ENCODE measurements at places on chromosomes 3 and 15. TPM values are rescaled to one million over a fixed set of nuclear protein-coding genes. Genes with fewer than 3 reads are reported as not detected.

GRCh38 chr15:45181491-45182285 is 6.1 kb downstream of the SHF start:
- DNase-seq, result no peak

DNA sequence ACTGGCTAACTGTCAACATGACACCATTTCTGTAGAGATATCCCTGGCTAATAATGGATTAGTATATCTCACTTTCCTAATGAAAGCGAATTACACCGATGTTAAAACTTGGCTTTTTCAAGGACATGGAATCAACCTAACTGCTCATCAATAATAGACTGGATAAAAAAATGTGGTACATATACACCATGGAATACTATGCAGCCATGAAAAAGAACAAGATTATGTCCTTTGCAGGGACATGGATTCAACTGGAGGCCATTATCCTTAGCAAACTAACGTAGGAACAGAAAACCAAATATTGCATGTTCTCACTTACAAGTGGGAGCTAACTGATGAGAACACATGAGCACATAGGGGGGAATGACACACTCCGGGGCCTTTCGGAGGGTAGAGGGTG is 62.6 kb downstream of the ZIC1 start:
- DNase-seq, result no peak

DNA sequence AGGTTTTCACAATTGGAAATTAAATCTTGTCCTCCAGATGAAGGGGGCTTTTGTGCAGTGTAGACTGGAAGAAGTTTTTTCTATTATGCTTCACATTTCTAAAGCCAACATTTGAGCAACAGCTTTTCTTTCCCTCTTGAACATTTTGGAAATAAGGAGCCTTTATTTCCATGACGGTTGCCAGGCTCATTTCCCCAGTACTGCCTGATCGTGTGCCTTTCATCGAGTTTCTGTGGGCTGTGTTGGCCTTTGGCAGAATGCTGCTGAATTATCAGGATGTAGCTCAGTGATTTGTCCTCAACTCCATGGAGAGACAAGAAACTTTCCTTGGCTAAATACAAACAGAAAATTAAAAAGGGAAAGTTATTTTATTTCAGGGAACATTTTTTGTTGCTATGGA is 314.8 kb upstream of the LRRC3B start:
- DNase-seq, result no peak

TRIM69 gene
- total RNA-seq, result 24.9 TPM

BTBD1 gene
- 40.7 TPM for total RNA-seq
